ENCODE measurements at places on chromosomes 4 and X.

DNA sequence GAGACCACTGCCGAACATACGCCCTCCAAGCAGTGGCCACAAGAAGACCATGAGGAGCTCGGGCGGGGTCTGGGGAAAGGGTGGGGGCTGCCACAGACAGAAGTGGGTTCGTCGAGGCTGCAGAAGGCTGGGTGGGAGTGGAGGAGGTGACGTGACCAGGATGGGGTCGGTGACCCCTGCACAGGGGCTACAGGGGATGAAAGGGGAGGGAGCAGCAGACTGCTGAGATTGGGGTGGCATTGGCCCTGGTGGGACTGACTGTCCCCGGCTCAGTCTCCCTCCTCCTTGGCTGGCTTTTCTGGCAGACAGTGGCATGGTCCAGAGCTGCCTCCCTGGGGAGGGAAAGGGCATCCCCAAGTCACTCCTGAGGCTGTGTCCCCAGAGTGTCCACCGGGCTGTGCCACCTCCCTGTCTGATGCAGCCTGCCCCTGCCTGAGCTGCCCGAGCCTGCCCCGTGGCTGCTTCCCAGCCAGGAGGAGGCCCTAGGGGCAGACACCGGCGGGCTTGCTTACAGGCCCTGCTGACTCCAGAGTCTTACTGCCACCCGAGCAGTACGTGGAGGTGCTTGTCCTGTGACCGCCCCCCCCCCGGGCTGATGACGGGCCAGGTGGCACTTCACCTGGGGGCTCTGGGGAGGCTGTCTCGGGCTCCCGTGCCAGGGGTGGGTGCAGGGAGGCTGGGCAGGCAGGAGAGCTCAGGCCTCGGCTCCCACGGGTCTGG is 7.2 kb downstream of the SH3BP2 start:
- peak; percentile 9 for DNase-seq

DNA sequence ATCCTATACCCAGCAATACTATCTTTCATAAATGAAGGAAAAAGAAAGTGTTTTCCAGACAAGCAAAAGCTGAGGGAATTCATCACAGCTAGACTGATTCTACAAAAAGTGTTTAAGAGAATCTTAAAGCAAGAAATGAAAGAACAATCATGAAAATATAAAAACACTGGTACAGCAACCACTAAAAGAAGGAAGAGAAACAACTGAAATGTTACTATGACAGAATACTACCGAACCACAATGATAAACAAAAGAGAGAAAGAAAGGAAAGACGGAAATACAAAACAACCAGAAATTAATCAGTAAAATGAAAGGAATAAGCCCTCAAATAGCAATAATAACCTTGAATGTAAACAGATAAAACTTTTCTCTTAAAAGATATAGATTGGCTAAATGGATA is 110.8 kb upstream of the AFF2 start:
- DNase-seq: no peak

DNA sequence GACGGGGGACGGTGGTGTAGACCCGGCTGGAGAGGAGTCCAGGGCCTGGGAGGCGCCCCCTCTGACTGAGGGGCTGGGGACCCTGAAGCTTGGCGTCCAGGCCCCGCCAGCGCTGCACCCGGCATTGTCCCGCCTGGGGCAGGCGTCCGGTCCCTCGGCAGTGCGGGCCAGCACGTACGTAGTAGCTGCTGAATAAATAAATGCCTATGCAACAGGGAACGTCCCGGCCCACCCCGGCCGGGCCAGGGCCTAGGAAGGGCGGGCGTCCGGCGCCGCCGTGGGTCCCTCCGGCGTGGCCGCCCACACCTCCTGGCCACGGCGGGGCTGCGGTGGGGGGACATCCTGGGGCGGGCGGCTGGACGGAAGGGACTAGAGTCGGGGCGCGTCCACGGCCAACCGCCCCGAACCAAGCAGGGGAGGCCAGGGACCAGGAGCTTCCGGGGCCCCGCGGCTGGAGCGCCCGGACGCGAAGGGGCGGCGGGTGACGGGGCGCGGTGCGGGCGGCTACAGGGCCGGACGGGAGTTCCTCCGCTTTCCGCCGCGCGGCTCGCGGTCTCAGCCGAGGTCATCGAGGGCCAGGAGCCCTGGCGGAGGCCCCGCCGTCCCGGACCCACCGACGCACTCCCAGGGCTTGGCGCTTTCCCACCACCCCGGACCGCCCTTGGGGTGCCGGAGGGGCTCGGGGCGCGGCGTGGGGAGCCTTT is 886 bp upstream of the WWC2 start:
- DNase-seq: peak; percentile 22

- no peak for DNase-seq
Observed at GRCh38 chr4:26763648-26764047, 97.0 kb upstream of the STIM2 start.

GRCh38 chr4:175622887-175623286 is 189.2 kb downstream of the GPM6A start:
- no peak for DNase-seq

- no peak for DNase-seq
Observed at GRCh38 chr4:168408620-168409019, 71.7 kb downstream of the DDX60L start.

DNA sequence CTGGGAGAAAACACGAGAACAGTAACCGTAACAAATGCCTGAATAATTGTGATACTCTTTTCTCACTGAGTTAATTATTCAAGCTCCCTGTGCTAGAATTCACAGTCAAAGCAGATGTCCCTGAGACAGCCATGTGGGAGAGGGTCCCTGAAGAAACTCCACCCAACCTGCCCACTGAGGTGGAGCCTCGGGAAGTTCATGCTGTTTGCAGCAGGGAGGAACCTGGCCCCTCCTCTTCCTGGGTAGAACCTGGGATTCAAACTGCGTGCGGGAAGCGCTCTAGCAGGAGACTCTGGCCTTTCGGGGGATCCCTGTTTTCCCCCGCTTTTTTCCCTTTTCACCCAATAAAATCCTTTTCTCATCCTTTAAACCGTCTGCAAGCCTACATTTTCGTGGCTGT is 20.2 kb upstream of the RHOH start:
- DNase-seq: no peak

DNA sequence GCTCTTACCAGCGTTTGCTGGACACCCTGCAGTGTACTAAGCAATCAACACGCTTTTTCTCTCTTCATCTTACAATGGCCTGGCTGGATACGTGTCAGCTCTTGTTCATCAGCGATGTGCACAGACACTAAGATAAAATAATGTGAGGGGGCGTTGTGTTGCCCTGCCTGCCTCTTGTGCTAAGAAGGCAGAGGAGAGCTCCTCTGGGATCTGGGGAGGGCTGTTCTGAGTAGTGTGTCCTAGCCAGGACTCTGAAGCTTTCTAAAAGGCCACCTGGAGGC is 49.7 kb downstream of the NELFA start:
- no peak for DNase-seq

GRCh38 chr4:2937146-2937857 is 25.9 kb downstream of the NOP14 start:
- no peak for DNase-seq

DNA sequence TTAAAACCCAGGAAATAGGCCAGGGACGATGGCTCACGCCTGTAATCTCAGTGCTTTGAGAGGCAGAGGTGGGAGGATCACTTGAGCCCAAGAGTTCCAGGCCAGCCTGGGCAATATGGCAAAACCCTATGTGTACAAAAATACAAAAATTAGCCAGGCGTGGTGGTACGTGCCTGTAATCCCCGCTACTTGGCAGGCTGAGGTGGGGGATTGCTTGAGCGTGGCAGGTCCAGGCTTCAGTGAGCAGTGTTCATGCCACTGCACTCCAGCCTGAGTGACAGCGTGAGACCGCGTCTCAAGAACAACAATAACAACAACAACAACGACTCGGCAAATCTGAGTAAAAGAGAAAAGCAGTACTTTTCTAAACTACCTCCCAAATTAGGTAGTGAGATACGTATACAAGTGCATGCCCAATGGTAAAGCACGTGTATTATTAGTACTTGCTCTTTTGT is 13.0 kb upstream of the NDUFC1 start:
- no peak for DNase-seq

Measured in activated CD4-positive, alpha-beta T cell treated with anti-CD3 and anti-CD28 coated beads for 48 hours (primary cell).